ENCODE measurements at places on chromosomes 11 and 22. TPM values are rescaled to one million over a fixed set of nuclear protein-coding genes. Genes with fewer than 3 reads are reported as not detected.

CRYBB2 gene
- total RNA-seq: not detected

MMP8 gene
- not detected for total RNA-seq

TIMP3 gene
- not detected for total RNA-seq

CELSR1 gene
- 0.37 TPM for total RNA-seq

Measured in activated CD4-positive, alpha-beta T cell treated with anti-CD3 and anti-CD28 coated beads, Interleukin-2, amount 10 ng/mL, durations not matched to agents 24 days and 14 days (primary cell).